ENCODE measurements at places on chromosomes 11 and 22.

DNA sequence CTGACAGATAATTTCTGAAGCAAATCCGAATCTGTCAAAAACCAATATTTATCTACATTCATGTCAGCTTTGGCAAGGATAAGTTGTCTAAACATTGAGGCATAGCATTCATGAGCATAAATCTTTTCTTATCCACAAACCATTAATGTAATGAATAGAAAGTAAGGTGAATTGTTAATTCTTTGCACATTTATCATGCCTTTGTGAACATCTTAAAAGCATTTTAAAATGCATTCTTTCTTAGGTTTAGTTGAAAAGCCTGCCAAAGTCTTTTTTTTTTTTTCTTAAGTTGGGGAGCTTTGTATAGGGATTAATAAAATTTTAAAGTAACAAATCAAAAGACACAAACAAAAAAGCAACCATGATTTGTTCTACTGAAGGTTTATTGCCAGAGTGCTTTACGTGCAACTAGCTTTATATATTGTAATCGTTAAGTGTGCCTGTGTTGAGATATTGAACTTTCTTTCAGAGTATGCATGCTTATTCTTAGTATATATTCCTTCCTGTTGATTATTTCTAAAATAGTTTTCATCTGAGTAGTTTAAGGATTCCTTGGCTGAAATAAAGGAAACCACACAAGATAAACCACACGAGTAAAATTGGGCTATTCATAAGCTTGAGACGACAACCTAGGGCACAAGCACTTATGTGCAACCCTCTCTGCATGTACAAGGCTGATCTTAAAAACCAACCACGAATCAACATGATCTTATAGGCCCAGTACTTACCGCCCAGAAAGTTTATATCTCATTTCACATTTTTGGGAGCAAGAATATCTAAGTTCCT, 1110.9 kb upstream of the CNTN5 start:
- no peak for DNase-seq

- DNase-seq = no peak
These were observed 38.6 kb upstream of the SOX6 start for GRCh38 chr11:16394947-16395346.

GRCh38 chr11:46363455-46364005, 16.3 kb downstream of the DGKZ start:
- DNase-seq = peak; percentile 32

GRCh38 chr11:117704395-117705100, 92.5 kb downstream of the DSCAML1 start:
- DNase-seq = no peak

- DNase-seq = no peak
These were observed 60.0 kb upstream of the PLET1 start for GRCh38 chr11:112320668-112321067.

- no peak for DNase-seq
These were observed 892.8 kb downstream of the NTM start for GRCh38 chr11:132263241-132263640.

- no peak for DNase-seq
These were observed 189.9 kb downstream of the ARHGAP42 start for GRCh38 chr11:100876815-100877520.

GRCh38 chr22:31346255-31346732, at the start of gene PATZ1:
Gene PATZ1, minus strand, starts transcription at chr22:31346346. Its CDS starts 744 bp downstream, at chr22:31345602.
- peak; percentile 91 for DNase-seq

- peak; percentile 61 for DNase-seq
These were observed 66.5 kb downstream of the CCDC34 start for GRCh38 chr11:27296497-27296896.

DNA sequence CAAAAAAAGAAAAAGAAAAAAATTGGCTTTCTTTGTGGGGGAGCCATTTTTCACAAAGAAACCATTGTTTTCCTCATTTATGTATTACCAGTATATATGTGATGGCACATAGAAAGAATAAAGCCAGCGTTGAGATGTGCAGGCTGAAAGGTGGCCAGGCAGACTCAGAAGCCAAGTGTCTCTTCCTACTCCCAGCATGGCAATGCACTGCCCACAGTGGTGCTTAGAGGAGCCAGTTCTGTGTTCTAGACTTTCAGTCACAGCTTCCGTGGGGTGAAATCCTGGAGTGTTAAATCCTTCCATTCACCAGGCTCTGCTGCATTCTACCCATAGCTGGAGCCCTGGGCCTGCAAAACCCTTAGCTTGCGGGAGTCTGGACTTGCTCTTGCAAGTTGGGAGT, 18.9 kb downstream of the SNAP29 start:
- DNase-seq = no peak

GRCh38 chr11:66051766-66052663, at the start of gene SF3B2:
Gene SF3B2, plus strand, starts transcription at chr11:66052364. Its CDS starts 21 bp downstream, at chr11:66052385.
- DNase-seq = peak; percentile 100

DNA sequence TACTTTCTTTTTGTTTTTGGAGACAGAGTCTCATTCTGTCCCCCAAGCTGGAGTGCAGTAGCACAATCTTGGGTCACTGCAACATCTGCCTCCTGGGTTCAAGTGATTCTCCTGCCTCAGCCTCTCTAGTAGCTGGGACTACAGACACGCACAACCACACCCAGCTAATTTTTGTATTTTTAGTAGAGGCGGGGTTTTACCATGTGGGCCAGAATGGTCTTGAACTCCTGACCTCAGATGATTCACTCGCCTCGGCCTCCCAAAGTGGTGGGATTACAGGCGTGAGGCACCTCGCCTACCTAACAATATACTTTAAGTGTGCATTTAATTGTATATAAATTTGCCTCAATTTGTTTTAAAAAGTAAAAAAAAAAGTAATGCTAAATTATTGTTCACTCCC, 38.4 kb downstream of the GRK3 start:
- no peak for DNase-seq

- no peak for DNase-seq
These were observed 11.7 kb downstream of the PLEKHA7 start for GRCh38 chr11:17002543-17002942.

GRCh38 chr22:26033071-26033470, 136.2 kb upstream of the SEZ6L start:
- DNase-seq = no peak

DNA sequence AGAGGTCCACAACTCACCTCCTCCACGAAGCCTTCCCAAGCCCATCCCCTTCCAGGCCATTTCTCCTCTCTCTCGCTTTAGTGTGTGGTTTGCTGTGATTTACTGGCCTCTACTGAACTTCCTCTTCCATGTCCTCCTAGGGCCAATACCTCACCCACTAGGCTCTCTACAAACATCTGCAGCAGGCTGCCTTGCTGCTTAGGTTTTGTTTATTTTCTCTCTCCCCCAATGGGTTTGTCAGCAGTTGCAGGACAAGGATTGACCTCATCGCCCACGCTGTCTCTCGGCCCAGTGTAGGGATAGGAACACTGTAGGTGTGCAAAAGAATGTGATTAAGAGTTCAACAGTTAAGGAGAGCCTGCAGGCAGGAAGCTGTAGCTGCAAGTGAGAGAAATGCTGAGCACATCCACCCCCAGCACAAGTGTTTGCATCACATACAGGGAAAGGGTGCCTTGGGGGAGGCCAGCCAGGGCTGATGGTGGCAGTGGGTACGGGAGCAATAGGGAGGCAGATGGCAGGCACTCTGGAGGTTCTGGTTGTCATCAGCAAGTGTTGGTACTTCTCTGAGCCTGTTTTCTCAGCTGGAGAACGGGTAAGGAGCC, 1.4 kb downstream of the PC start:
- peak; percentile 66 for DNase-seq

DNA sequence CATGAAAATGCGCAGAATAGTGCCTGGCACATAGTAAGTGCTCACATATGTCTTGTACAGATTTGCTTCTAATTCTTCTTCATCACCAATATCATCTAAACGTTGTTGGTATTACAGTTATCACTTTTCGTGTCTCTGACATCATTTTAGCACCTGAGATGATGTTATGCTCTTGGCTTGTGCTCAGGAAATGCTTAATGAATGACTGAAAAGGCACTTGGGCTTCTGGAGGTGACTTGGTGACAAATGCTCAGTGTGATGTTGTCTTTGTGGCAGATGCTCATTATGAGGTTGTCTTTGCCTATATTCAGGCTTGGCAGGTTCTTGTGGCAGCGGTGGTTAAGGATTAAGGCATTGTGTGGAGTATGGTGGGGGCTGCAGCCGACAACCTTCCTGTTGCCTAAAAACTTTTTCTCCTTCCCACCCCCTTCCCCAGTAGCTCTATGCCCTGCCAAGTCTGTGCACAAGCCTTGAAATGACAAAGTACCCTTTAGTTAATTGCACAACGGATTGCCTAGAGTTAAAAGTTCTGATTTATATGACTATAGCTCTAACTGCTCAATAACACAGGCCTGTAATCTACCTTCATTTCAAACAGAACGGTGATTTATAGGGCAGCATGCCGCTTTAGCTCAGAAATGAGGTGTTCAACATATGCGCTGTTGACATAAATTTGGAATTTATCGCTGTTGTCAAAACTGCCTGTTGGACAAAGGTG, 82.5 kb downstream of the ZBTB16 start:
- DNase-seq = no peak

DNA sequence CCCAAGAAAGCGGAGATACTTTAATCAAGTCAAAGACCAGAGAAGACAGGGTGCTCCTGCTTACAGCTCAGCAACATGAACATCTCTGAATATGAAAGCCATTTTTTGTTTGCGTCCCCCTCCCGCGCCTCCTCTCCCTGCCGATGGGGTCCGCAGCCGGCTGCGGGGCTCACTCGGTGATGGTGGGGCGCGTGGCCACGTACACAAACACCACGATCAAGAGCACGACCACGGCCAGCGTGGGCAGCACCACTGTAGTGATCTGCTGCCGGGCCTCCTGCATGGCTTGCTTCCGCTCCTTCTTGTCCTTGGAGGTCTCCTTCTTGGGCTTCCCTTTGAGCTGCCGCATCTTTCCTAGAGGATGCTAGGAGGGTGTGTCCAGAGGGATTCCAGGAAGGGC, 64.3 kb downstream of the SMCO4 start:
- DNase-seq = no peak

DNA sequence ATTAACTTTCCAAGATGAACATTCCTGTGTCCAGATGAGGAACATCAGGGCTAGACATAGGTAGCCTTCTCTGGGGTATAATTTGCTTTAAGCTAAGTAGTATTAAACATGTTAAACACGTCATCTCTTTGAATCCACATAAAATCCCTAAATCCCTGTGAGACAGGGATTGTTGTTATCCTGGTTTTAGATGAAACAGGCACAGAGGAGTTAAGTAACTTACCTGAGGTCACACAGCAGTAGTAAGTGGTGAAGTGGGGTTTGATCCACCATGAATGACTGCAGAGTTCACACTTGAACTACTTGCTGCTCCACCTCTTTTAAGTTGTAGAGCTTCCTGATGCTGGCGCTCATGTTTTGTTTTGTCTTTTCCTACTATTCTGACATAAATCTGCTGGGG, 82.6 kb upstream of the NNMT start:
- DNase-seq = no peak

DNA sequence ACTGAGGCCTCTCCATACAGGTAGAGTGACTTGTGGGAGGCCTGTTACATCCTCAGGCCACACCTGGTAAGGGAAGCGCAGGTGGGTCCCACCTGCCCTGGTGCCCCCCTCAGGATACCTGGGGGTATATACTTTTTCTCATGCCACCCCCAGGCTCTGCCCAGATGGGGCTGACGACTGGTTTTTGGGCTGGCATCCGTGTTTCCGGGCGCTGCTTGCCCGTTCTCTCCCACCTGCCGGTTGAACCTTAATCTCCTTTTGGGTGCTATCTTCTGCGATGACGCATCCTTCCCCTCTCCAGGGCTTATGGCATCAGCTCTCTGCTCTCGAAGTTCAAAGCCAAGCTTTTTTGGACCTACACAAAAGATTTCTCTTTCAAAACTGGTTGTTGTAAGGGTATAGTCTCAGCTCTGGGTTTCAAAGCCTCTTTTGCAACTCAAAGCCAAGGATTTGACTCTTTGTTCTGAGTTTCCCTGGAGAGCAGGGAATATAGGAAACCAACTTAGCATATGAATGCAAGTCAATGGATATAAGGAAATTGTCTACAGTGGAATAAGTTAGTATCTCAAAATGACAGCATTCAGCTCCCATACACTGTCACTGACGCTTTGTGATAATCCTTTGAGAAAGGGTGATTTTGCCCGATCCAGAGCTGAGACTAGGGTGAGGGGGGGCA, 8.6 kb upstream of the LRRC10B start:
- no peak for DNase-seq

DNA sequence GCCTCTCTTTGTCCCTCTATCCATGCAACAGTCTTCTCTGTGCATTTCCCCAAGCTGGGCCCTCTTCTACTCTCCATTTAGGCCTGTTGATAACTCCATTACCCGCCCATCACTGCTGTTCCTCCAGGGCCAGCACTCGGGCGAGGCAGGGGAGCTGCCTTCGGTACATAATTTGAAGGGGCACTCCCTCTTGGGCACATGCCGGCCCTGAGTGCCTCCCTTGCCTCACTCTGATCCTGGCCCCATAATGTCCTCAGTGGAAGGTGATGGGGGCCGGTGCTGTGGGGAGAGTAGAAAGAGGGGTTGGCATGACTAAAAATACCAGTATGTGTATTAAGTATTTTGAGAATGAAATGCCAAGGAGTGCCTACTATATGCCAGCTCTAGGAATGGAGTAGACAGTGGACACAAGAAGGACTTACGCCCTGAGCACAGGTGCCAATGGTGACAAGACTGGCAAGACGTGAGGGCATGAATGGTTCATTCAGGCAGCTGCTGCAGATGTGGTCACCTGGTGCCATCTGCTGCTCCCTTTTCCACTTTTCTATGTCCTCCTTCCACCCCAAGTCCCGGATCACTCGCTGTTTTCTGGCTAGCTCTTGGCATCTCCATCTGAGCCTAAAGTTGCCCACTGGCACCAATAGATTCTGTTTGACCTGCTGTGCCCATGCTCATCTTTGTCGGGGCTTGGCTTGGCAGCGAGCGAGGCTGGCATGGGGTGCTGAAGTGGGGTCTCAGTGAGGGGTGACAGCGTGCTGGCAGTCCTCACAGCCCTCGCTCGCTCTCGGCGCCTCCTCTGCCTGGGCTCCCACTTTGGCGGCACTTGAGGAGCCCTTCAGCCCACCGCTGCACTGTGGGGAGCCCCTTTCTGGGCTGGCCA, 22.6 kb downstream of the TMEM218 start:
- no peak for DNase-seq

- DNase-seq = no peak
These were observed 2.9 kb downstream of the MICAL3 start for GRCh38 chr22:18021431-18021830.

DNA sequence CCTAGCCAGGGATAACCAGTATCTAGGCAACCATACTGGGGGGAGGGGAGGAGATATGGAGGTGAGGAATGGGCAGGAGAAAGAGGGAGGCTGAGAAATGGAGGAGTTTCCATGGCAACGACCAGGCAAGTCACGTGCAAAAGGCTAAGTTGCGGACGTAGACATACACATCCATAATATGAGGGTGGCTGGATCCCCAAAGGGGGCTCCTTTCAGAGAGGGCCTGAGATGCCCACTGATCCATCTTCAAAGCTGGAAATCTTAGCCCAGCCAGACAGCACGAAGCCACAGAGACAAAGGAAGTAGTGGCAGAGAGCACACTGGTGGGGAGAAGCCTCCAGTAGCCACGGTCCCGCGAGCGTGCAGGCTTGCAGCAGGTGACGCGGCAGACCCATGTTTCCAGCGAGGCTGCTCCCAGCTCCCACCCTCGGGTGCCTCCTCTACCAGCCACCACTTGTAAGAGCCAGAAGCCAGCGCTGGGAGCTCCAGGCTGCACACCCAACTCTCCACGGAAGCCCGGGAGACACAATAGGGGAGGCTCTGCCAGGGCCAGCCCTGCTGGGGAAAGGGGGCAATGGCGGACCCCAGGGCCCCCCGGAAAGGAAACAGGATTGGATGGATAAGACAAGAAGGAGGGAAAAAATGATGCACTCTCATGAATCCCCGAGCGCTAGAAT, 938 bp downstream of the FXYD6 start:
- no peak for DNase-seq

GRCh38 chr11:4441515-4441914, 7.6 kb upstream of the OR52K2 start:
- DNase-seq = peak; percentile 90
